NCI-H524 treated with DMSO at 0.1 percent for 48 hours (cell line): ENCODE measurements at places on chromosomes 5 and 9.

GRCh38 chr5:35383041-35383440, 152.8 kb upstream of the PRLR start:
- no peak for DNase-seq

DNA sequence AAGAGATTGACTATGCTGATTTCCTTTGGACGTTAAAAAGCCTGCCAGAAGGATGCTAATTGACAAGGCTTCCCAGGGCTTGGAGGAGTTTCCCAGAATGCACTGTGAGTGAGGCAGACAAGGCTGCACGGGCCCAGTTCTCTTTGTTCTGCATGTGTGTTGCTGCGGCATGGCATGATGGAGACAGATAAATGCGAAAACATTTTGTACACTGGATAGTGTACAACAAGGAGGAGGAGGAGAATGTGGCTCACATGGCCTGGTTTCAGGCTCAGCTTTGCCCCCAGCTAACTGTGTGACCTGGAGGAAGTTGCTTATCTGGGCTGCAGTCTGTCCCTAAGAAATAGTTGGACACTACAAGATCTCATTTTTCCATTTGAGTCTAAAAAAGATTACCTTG, 135.5 kb upstream of the CPEB4 start:
- DNase-seq = no peak

- DNase-seq = no peak
Measured at GRCh38 chr5:71587766-71588532, 809 bp downstream of the MCCC2 start.

- peak; percentile 6 for DNase-seq
Measured at GRCh38 chr5:159411115-159411514, 80.8 kb upstream of the IL12B start.

- DNase-seq = no peak
Measured at GRCh38 chr5:134119720-134120119, 5.2 kb downstream of the TCF7 start.

DNA sequence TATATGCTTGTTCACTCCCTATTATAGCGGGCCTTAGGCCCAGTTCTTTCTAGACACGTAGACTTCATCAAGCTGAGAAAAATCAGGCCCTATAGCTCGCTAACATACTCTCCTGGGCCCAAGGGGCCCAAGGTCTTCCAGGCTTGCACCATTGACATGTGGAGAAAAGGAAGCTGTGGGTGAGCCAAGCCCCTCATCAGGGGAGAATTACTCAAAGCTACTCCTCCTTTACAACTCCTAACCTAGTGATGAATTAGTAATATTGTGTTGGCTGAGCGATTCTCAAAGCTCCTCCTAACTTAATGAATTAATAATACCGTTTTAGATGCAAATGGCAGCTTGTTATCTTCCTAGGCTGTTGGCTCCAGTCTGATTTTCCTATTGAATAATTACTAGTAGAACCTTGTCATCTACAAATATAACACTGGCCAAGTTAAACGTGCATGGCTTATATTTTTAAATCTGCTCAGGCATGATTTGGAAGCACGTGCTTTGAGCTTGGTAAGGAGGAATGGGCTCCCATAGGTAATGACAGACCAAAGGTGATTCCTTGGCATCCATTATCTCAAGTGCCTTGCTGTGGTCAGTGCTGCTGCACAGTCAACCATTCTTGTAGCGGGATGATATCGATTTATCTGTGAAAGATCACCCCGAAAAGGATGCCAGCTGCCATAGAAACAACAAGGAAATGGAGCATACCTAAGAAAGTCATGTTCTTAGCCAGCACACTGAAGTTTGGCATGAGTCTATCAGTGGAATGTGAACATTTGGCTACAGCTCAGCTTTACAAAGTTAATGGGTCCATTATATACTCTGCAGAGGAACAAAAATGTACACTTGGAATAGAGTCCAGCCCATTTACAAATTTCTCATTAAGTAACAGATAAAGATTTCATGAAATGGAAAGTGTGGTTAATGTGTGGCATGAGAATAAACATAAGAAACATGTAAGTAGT, 23.8 kb downstream of the LVRN start:
- no peak for DNase-seq

GRCh38 chr9:129458155-129458661, 162.7 kb downstream of the C9orf50 start:
- no peak for DNase-seq

DNA sequence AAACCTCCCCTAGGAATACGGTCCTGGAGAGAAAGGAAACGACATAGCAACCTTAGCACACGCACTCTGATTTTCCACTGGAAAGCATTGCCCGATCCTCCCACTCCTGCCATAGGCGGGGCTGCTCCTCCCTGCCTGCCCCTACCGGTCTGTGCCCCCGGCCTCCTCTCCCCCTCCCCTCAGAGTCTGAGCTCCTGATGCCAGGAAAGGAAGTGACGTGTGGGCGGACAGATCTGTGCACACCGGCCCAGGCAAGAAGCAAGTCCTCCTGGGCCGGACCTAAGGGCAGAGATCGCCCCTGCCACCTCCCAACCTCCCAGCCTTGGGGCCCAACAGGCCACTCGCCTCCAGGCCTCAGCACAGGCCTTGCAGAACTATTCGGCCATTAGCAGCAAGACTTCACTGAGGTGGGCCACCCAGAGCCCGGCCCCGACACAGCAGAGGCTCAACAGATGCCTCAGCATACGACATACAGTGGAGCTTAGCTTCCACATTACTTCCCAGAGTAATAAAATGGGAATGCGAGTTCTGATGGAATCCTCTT, 7.2 kb downstream of the NINJ1 start:
- DNase-seq = no peak
